ENCODE measurements at places on chromosomes 7 and 10.

DNA sequence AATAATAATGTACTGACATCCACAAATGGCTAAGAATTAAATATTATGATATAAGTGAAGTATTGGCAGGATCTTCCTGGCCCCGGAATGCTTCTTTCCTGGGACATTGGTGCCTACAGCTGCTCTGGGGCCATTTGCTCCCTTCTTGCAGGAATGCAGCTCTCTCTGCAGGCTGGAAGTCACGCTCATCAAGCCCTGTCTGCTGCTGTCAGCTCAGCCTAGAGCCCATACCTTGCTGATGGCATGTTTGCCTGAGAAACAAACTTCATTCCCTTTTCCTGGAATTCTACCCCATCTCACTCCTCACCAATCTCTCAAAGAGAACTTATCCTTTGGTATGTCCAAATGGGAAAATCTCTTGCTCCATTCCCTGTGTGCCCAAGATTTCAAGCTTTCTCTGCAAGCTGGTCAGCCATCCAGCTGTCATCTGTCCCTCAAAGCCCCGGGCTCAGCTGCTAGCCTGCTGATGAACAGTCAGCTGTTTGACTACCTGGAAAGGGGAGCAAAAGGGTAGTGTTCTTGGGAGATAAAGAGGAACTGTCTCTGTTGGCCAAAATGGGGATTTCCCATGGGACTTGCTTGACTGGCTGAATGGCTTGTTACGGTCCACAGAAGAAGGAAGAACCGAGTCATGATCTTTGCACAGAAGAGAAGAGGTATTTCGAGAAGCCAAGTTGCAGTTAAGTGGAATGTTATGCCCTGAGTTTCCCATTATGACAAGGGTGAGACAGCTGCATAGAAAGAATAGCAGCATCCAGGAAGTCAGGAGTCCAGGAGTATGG, 12.0 kb upstream of the RASSF4 start:
- no peak overlapping the region for H3K27ac ChIP-seq
- no peaks in the 10 kb centered on the region for H3K27me3 ChIP-seq
- H3K36me3 ChIP-seq: no peaks in the 10 kb centered on the region
- H3K4me1 ChIP-seq: peaks cover under 1% of the 10 kb centered on the region
- no peak for DNase-seq
- no peak overlapping the region for H3K4me3 ChIP-seq

DNA sequence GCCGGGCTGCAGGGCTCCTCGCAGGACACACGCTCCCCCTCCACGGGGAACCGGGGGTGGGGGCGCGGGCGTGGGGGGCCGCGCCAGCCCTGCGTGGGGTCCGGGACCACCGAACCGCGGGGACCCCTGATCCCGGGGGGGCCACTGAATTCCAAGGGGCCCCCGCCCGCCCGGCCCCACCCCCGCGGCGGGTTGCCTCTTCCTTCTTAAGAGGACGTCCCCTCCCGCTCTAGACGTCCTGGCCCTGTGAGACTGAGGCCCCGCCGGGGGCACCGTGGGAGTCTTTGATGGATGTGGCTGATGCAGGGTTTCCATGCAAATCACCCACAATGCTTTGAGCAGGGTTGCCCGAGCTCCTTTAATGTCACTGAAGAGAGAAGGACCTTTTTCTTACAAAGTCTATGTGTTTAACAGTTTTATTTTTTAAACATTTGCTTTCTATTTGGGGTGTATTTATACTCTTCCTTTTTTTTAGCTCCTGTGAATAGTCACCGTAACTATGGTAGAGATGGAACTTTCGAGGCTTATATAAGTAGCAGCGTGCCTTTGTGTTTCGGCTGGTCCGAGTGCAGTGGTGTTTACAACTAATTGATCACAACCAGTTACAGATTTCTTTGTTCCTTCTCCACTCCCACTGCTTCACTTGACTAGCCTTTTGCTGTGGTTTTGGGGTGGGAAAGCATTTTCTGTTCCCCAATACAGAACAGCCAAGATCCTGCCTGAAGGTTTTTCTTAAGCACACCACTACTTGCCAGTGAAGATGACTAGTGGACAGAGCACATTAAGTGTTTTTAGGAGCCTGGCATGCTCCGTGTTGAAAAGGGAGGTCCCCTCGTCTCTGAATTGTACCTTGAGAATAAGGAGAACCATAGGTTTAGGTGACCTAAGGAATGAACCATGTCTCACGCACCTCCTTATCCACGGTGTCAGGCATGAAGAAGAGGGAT, 44.8 kb downstream of the PDIA4 start:
- peaks cover 6% of the 10 kb centered on the region for H3K4me1 ChIP-seq
- H3K27me3 ChIP-seq: no peaks in the 10 kb centered on the region
- H3K36me3 ChIP-seq: no peaks in the 10 kb centered on the region
- peak overlapping the region; percentile 52 for H3K27ac ChIP-seq

GRCh38 chr7:128361411-128362379, at the start of gene PRRT4:
Gene PRRT4, minus strand, starts transcription at chr7:128361690.
- peak within 1 kb of the TSS; percentile 80 for H3K4me3 ChIP-seq
- no peak within 1 kb of the TSS for H3K27ac ChIP-seq
- DNase-seq: no peak
- peaks cover 5% of the 10 kb centered on the region for H3K27me3 ChIP-seq
- no peaks in the 10 kb centered on the region for H3K36me3 ChIP-seq

GRCh38 chr7:31986878-31987518, 83.2 kb downstream of the PDE1C start:
- H3K4me3 ChIP-seq: no peak overlapping the region
- DNase-seq: no peak
- H3K4me1 ChIP-seq: peaks cover 2% of the 10 kb centered on the region
- no peaks in the 10 kb centered on the region for H3K27me3 ChIP-seq
- H3K27ac ChIP-seq: no peak overlapping the region

DNA sequence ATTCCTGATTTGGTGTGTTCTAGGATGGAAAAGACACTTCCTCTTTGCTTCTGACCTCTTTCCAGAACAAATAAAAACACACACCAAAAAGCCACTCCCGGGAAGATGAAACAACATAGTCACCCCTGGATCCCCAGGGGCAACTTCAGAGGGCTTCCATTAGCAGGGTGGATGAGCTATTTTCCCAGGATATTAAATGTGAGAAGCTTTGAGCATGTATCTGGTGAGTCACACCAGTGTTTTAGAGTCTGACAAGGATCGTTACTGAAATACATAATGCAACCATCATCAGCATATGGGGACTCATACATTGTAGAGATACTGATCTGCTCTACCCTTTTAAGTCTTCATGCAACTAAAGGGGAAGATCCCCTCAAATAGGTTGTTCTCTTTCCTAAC, 115.5 kb upstream of the ZNF438 start:
- H3K27me3 ChIP-seq: no peaks in the 10 kb centered on the region
- H3K4me1 ChIP-seq: peaks cover 10% of the 10 kb centered on the region
- no peaks in the 10 kb centered on the region for H3K36me3 ChIP-seq
- DNase-seq: no peak

DNA sequence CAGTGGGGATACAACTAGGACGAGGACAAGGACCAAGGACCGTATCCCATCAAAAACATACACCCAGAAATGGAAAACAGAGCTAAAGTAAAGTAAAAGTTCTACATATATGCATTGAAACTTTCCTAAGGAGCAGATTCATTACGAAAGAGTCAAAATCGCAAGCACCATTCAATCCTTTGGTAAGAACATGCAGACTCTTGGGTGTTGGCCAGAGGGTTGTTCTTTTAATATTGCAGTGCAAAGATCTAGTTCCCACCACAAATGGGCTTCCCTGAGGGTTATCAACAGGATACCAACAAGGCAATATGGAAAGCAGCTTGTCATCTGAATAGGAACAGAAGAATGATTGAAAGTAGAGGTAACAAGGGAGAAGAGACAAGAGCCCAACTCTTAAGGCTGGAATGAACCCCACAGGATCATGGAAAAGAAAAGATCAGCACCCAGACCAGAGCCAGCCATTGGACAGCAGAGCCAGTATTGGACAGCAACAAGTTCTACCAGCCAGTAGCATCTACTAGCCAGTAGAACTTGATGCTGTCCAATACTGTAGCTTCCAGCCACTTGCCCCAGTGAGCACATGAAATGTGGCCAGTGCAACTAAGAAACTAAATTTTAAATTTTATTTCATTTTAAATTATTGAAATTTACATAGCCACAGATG, 66.0 kb downstream of the OSBPL3 start:
- no peak for DNase-seq
- peaks cover 2% of the 10 kb centered on the region for H3K4me1 ChIP-seq
- H3K36me3 ChIP-seq: no peaks in the 10 kb centered on the region

GRCh38 chr7:87413951-87414793, 61.3 kb downstream of the ABCB4 start:
- no peaks in the 10 kb centered on the region for H3K36me3 ChIP-seq
- no peak overlapping the region for H3K4me3 ChIP-seq
- peaks cover 10% of the 10 kb centered on the region for H3K4me1 ChIP-seq
- DNase-seq: peak; percentile 60

DNA sequence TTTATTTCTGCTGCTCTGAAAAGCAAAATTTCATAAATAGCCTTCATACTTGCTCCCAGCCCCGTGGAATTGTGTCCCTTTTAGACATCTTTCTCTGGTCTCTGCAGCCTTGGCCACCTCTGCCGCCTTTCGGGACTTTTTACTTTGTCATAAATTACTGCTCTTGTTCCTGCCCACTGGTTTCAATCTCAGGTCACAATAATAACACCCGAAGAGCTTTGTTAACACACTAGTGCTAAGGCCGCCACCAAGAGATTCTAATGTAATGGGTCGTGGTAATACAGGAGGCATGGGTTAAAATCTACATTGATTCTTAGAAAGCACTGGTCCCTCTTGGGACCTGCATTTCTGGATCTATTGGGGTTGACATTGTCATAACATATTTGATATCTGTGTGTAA, 276.0 kb upstream of the VWC2 start:
- no peak overlapping the region for H3K4me3 ChIP-seq
- no peaks in the 10 kb centered on the region for H3K4me1 ChIP-seq
- no peaks in the 10 kb centered on the region for H3K36me3 ChIP-seq
- DNase-seq: no peak

GRCh38 chr10:5775685-5776084, 37.5 kb downstream of the GDI2 start:
- H3K4me3 ChIP-seq: no peak overlapping the region
- no peak for DNase-seq
- no peak overlapping the region for H3K27ac ChIP-seq
- H3K36me3 ChIP-seq: peaks cover 97% of the 10 kb centered on the region
- H3K27me3 ChIP-seq: no peaks in the 10 kb centered on the region
- H3K4me1 ChIP-seq: no peaks in the 10 kb centered on the region

DNA sequence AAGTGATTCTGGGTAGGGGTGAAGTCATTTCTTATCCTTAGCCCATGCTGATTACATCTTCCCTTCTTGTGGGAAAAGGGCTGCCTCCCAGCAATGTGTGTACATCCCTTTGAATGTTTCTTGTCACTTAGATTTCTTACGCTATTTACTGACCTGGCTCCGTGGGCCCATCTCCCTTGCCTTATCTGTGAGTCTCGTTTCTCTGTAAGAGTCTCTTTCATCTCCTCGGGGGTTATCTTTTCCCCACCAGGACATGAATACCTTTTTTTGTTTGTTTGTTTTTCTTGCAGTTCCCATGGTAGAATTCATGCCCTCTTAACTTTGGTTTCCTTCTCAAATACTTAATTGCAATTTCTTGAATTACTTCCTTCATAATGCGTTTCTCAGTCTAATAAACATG, 107.7 kb downstream of the BAMBI start:
- no peak overlapping the region for H3K4me3 ChIP-seq
- no peaks in the 10 kb centered on the region for H3K36me3 ChIP-seq
- H3K4me1 ChIP-seq: no peaks in the 10 kb centered on the region
- H3K27ac ChIP-seq: no peak overlapping the region
- no peaks in the 10 kb centered on the region for H3K27me3 ChIP-seq

- no peaks in the 10 kb centered on the region for H3K36me3 ChIP-seq
- H3K27ac ChIP-seq: no peak overlapping the region
- no peak for DNase-seq
These were observed 97.5 kb downstream of the GNAT3 start for GRCh38 chr7:80414331-80414730.

- no peaks in the 10 kb centered on the region for H3K27me3 ChIP-seq
- no peak overlapping the region for H3K4me3 ChIP-seq
- H3K4me1 ChIP-seq: peaks cover 9% of the 10 kb centered on the region
- no peak for DNase-seq
- H3K36me3 ChIP-seq: no peaks in the 10 kb centered on the region
- no peak overlapping the region for H3K27ac ChIP-seq
These were observed 15.9 kb upstream of the CAMK2G start for GRCh38 chr10:73890261-73890660.

DNA sequence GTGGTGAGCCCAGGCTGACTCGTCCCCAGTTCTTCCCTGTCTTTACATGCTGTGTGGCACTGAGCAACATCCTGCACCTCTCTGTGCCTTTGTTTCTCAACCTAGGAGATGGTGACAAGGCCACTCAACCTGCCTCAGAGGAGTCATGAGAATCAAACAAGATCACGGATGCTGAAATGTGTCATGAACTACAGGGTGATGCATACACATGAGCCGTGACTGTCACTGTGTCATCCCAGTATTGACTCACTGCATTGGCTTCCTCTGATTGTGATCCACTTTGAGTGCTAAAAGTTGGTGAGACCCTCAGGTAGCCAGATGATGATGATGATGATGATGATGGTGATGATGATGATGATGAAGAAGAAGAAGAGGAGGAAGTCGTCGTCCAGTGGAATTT, 11.5 kb downstream of the C10orf71 start:
- no peak overlapping the region for H3K4me3 ChIP-seq
- H3K27me3 ChIP-seq: no peaks in the 10 kb centered on the region
- no peaks in the 10 kb centered on the region for H3K4me1 ChIP-seq
- no peaks in the 10 kb centered on the region for H3K36me3 ChIP-seq
- DNase-seq: no peak

Measured in neuronal stem cell (in vitro differentiated cells).